ENCODE measurements at places on chromosomes 7 and 10. TPM values are rescaled to one million over a fixed set of nuclear protein-coding genes. Genes with fewer than 3 reads are reported as not detected.

Gene PON1
- total RNA-seq: 0.66 TPM

Gene FANK1
- 13.8 TPM for total RNA-seq

Gene SLC16A12
- 4.8 TPM for total RNA-seq

Gene CALN1
- 0.33 TPM for total RNA-seq

Gene CYCS
- 30.5 TPM for total RNA-seq

Gene HTR7
- total RNA-seq: 0.66 TPM

Gene FIS1
- total RNA-seq: 432 TPM

Gene FAM241B
- 0.48 TPM for total RNA-seq

Gene POU6F2
- not detected for total RNA-seq

Gene PRSS37
- not detected for total RNA-seq

Gene PDLIM1
- 80.8 TPM for total RNA-seq

Gene ARHGEF5
- 31.8 TPM for total RNA-seq

Gene HOGA1
- 2.3 TPM for total RNA-seq

Gene HOXA7
- 4.6 TPM for total RNA-seq

Gene WEE2
- total RNA-seq: not detected

Gene AKR1C4
- total RNA-seq: not detected

Gene GPAM
- 13.4 TPM for total RNA-seq

Gene C10orf62
- not detected for total RNA-seq

Gene NCF1
- 5.0 TPM for total RNA-seq

Gene CFAP46
- 0.73 TPM for total RNA-seq

Gene CCDC186
- 62.1 TPM for total RNA-seq

Gene SYT15B
- total RNA-seq: 0.73 TPM

Gene DNAH11
- 2.2 TPM for total RNA-seq

Gene AZGP1
- total RNA-seq: 3,161 TPM

Gene IGF2BP3
- total RNA-seq: 3.5 TPM

Gene IL15RA
- 35.7 TPM for total RNA-seq

Gene LRRC61
- total RNA-seq: 15.4 TPM

Gene CHCHD2
- total RNA-seq: 371 TPM

Gene NPC1L1
- total RNA-seq: 0.33 TPM

Gene ERVW-1
- not detected for total RNA-seq

Gene FAM180A
- 9.1 TPM for total RNA-seq

Gene NODAL
- not detected for total RNA-seq

Gene GPR15LG
- total RNA-seq: not detected

Gene TAS2R4
- 1.9 TPM for total RNA-seq

Gene PAPOLB
- 0.48 TPM for total RNA-seq

Gene CFAP43
- total RNA-seq: 0.32 TPM

Data from breast epithelium (tissue), 4 donors.